Immature natural killer cell (primary cell): ENCODE measurements at places on chromosomes 1 and 21.
A peak's percentile ranks its signal among the peaks of the same experiment; 100 is the strongest.

- H3K27ac ChIP-seq = no peak overlapping the region
- no peaks in the 10 kb centered on the region for H3K27me3 ChIP-seq
- H3K36me3 ChIP-seq = no peaks in the 10 kb centered on the region
- peaks cover 65% of the 10 kb centered on the region for H3K4me1 ChIP-seq
These were observed 177.3 kb upstream of the SGIP1 start for GRCh38 chr1:66356605-66357004.

DNA sequence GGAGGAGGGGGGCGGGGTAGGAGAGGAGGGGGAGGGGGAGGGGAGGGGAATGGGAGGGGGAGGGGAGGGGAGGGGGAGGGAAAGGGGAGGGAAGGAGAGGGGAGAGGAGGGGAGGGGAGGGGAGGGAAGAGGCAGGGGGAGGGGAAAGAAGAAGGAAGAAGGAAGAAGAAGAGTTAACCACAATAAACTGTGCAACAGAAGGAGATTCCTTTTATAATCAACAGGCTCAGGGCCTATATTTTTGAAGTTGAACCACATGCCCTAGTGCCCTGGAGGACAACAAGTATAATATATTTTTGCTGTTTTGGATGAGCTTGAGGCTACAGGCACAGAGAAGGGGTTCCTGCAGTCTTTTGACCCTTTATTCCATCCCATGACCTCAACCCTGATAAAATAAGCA lies 228.2 kb upstream of the IRF2BP2 start:
- peaks cover 8% of the 10 kb centered on the region for H3K4me1 ChIP-seq
- no peak overlapping the region for H3K4me3 ChIP-seq
- peaks cover 10% of the 10 kb centered on the region for H3K27me3 ChIP-seq
- no peak overlapping the region for H3K27ac ChIP-seq
- H3K36me3 ChIP-seq = no peaks in the 10 kb centered on the region

GRCh38 chr1:15418806-15419515 lies 9.3 kb downstream of the EFHD2 start:
- H3K27me3 ChIP-seq = peaks cover 69% of the 10 kb centered on the region
- peak overlapping the region; percentile 94 for H3K27ac ChIP-seq
- H3K4me1 ChIP-seq = peaks cover 95% of the 10 kb centered on the region

DNA sequence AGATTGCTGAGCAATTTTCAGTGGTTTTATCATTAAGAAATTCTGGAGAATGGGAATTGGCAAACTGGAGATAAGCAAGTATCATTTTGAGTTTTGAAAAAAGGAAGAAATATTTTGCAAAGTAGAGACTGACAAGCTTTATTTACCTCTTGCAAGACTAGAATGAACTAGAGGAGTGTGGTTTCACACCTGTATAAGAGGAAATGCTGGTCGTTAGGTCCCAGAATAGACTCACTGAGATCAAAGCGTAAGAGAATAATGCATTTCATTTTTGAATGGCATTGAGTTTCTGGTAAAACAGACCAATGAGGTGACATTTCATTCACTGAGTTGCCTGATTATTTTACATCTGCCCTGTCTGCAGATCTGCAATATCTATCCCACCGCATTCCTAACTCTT lies 308.1 kb downstream of the ADGRL2 start:
- H3K4me3 ChIP-seq = peak overlapping the region; percentile 53
- H3K27me3 ChIP-seq = no peaks in the 10 kb centered on the region
- DNase-seq = peak; percentile 20
- H3K4me1 ChIP-seq = peaks cover 26% of the 10 kb centered on the region
- no peak overlapping the region for H3K27ac ChIP-seq

DNA sequence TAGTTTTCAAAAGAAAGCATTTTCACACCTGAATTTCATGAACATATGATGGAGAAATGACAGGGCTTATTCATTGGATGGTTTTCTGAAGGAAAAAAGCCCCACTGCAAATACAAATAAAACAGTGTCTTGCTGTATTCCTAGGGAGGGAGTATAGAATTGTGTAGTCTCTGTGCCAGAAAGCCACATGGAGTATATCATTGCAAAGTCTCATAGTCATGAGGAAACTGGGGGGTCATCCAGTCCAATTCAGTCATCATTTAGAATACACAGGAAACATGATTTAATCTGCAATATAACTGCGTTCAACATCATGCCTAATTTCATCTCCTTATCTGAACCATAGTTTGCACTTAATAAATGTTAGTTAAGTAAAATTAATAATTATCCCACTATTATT lies 222.3 kb downstream of the NTNG1 start:
- no peaks in the 10 kb centered on the region for H3K4me1 ChIP-seq
- no peak for DNase-seq
- no peak overlapping the region for H3K27ac ChIP-seq
- H3K27me3 ChIP-seq = peaks cover 2% of the 10 kb centered on the region
- H3K4me3 ChIP-seq = no peak overlapping the region
- H3K36me3 ChIP-seq = no peaks in the 10 kb centered on the region

DNA sequence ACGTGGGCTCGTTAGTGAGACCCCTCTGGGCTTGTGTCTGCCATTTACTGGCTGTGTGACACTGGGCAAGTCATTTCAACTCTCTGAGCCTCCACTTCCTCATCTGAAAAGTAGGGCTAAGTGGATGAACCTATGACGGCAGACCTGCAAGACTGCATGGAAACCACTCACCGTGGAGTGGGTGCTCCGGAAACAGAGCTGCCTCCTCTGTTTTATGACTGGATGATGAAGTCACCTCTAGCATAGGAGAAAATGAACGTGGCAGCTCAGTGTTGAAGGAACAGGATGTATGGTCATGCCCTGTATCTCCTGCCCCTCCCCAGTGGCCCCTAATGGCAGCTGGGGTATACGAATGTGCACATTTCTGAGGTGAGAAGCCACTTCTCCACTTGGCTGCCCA lies 40.5 kb downstream of the STPG1 start:
- H3K36me3 ChIP-seq = no peaks in the 10 kb centered on the region
- H3K27ac ChIP-seq = no peak overlapping the region
- H3K4me3 ChIP-seq = no peak overlapping the region
- DNase-seq = no peak

DNA sequence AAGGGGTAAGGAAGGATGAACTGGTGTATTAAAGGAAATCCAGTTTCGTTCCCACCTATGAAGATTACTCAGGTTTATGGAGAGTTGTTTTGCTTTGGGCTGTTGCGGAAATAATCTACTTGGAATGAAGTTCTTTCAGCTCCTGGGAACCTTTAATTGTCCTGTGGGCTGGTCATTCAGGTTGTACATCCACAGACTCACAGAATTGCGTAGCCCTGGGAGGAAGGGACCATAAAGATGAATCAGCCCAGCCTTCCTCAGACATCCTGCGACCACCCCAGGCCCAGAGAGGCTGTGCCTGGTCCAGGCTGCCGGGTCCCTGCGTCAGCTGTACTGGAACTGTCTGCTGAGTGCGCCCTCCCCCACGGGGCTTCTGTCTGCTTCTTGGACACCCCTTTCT lies 72.7 kb downstream of the GALNT2 start:
- peaks cover 30% of the 10 kb centered on the region for H3K4me1 ChIP-seq
- no peaks in the 10 kb centered on the region for H3K27me3 ChIP-seq
- H3K27ac ChIP-seq = no peak overlapping the region
- no peaks in the 10 kb centered on the region for H3K36me3 ChIP-seq
- no peak for DNase-seq

DNA sequence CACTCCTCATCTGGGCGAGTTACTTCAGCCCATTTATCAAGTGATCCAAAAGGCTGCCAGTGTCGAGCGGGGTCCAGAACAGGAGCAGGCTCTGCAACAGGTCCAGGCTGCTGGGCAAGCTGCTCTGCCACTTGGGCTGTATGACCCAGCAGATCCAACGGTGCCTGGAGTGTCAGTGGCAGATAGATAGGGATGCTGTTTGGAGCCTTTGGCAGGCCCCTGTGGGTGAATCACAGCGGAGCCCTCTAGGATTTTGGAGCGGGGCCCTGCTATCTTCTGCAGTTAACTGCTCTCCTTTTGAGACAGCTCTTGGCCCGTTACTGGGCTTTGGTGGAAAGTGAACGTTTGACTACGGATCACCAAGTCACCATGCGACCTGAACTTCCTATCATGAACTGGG lies 7.5 kb downstream of the MMEL1 start:
- no peaks in the 10 kb centered on the region for H3K4me1 ChIP-seq
- DNase-seq = no peak
- H3K27me3 ChIP-seq = peaks cover 18% of the 10 kb centered on the region
- no peak overlapping the region for H3K27ac ChIP-seq
- no peak overlapping the region for H3K4me3 ChIP-seq
